ENCODE measurements at places on chromosomes 16 and 17.

- DNase-seq, result no peak
These were observed 344.9 kb upstream of the TNRC6C start for GRCh38 chr17:77613627-77614026.

DNA sequence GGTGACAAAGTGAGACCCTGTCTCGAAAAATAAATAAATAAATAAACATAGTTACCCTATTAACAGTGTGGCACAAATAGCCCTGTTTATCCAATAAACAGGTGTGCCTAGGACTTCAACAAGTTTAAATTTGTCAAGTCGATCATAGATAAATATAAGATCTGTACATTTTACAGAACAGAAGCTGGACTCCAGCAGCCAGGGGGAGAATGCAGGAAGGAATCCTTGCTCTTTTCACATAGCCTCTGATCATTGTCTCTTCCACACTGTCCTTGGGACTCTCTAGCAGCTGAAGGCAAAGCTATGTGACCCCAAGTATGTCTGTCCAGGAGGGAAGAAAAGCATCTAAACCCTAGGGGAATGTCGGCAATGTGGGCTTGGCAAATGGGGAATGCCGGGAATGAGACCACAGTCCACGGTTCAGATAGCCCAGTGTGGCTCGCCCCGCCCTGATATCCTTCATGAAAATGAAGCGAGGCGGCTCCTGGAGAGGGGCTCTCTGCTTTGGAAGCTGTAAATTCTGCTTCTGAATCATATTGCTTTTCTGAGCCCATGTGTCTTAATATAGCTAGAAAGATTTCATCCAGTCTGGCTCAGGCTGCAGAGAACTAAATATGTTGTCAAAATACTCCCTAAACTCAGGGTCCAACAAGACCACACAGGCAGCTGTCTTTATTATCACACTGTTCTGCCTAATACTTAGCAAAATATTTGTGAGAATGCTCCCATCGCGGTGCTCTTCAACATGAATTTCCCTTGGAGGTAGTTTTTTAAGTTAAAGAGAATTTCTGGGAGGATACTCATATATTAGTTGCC lies 24.9 kb upstream of the GRB2 start:
- no peak for DNase-seq

- DNase-seq, result no peak
These were observed 156.0 kb downstream of the CDH13 start for GRCh38 chr16:82782715-82783251.

DNA sequence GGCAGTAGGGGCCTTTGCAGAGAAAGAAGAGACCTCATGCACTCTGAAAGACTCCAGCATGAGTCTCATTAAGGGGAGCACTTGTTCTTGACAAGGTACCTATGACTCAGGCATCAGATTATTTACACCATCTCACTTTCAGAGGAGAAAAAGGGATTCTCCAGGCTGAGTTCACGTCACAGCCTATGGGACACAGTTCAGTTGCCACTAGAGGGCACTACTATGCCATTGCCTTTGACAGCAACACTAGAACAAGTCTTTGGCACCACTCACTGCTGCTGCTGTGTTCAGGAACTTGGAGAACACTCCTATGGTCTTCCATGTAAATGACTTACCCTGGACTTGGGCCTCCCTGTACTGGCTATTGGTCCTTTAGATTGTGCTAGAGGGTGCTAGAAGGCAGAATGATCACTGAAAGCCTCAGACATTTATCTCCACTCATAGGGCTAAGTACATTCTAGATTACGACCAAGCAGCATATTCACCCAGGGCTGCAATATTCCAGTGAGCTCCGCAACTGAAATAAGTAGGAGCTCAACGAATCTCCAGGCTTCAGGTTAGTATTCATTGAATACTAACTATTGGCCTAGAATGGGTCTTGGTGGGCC lies 225.1 kb upstream of the CA10 start:
- no peak for DNase-seq

DNA sequence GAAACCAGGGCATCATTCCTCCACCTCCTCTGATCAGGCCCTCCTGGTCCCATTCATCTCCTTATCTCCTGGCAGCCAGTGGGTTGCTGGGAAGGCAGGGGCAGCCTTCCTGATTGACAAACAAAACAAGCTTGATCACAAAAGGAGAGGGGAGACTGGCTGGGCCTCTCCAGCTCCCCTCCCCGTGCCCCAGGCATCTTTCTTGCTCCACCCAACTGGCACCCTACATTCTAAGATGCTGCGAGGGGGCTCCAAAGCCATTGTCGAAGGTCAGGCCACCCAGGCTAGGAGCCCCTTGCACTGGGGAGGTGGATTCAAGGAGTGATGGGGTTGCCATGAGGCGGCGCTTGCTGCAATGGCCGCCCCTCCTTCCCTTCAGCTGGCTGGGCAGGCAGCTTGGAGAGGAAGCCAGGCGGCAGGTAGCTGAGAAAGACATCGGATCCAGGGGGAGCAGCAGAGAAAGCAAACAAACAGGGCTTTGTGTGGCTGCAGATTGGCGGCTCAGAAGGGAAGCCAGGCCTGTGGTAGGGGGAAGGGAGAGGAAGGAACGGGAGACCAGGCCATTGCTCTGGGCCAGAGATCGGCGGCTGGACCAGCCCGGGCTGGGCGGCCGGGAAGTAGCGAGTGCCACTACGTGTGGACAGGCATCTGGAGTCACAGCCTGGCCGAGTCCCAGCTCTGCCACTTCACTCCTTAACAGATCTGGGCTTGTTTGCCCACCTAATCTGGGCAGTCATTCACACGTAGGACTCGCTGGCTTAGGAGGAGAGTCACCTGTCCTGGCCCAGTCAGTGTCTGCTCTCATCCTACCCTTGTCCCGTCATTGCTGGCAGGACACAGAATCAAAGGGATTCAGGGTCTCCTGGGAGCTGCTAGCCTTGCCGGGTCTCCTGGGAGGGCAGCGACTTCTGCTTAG lies 12.3 kb downstream of the RAI1 start:
- DNase-seq, result no peak

DNA sequence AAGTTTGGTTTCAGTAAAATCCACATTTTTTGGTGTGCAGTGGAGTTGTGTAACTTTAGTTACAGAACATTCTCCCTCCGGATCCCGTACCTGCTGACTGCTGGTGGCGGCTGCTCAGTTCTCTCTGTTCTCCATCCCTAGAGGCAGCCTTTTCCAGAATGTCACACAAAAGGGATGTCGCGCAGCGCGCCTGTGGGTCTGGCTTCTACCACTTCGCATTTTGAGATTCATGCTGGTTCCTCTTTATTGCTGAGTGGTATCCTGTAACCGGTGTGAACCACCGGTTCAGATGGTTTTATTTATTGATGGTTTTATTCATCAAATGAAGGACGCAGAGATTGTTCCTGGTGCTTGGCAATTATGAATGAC lies 981 bp upstream of the CEP131 start:
- DNase-seq, result no peak

GRCh38 chr16:79640513-79641360 lies 40.2 kb upstream of the MAF start:
- DNase-seq, result no peak

DNA sequence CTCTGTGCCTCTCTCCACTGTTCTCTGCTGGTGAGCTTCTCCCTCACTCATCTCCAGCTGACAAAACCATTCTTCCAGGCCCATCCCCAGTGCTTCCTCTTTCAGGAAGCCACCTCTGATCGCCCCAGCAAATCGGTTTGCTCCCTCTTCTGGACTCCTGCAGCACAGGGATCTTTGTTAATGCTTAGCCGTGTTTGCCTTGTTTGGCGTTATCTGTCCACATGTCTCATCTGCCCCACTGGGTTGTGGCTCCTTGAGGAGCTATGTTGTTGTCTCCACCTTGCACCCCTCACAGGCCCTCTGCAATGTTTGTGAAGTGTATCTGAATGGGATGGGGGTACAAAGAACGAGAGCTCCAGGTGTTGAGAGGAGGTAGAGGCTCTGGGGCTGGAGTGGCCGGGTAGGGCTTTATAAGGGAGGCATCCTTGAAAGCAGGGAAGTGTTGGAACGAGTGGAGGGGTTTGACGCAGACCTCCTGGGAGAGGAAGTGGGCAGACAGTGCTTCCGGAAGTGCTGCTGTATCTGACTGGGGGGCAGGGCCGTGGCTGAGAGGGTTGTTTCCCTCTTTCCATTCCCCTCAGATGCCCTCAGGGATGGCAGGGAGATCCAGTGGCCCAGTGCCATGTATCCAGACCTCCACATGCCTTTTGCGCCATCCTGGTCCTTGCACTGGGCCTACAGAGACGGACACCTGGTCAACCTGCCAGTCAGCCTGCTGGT lies 27.8 kb downstream of the CASKIN2 start:
- DNase-seq, result peak; percentile 91

DNA sequence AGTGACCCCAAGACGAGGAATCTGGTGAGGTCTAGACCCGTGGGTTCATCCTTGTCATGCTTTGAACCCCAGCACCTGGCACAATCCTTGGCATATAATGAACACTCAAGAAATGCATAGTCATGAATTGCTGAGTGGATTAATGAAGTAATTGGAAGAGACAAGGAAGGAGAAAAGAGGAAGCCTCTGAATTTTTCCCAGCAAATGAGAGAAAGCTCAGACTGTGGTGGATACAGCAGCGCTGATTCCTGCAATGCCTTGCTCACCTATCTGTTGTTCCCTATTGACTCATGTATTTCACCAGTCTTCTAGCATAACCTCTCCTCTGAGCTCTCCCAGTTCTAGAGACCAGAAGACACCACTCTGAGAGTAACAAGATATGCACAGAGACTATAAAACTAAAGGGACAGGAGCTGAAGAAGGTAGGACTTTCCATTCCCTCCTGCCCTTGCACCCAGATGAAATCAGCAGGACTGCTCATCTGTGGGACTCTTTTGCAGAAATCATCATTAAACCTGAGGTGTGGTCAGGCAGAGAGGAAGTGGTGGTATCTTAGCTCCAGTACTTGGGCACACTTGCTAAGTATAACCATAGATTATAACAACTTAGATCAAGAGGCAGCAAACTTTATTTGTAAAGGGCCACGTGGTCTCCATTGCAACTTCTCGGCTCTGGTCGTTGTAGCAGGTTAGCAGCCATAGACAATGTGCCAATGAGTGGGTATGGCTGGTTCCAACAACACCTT lies 102.8 kb downstream of the MAF start:
- no peak for DNase-seq

DNA sequence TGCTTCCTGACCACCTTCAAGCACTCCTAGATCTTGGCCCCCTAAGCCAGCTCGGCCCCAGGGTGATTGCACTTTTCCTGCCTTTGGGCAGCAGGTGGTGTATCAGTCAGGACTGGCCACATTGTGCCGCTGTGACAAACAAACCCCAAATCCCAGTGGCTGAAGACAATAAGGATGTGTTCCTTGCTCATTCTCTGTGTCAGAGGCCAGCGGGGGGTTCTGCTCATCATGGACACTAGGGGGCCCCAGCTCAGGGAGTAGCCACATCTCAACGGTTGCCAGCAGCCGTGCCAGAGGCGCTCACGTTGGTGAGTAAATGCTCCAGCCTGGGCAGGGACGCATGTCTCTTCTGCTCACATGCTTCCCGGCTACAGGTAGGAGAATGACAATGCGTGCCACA lies 60.4 kb downstream of the ZDHHC7 start:
- DNase-seq, result peak; percentile 27

GRCh38 chr17:61400066-61400716 lies 548 bp downstream of the TBX2 start:
- DNase-seq, result no peak

DNA sequence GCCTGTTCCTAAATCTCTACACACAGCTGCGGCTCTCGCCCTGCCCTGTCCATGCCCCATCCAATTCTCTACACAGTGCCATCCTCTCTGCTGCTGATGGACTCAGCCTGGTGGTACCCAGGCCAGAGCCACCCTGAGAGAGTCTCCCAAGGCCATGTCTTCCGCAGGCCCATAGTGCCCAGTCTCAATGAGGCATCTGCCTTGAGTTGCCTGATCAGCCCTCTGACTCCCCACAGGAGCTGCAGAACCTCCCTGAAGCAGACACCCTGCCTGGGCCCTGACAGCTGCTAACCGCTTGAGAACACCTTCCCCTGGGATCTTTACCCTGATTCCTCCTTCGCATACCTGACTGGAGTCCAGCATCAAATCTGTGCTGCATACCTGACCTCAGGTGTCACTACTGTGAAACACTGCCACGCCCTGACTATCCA lies 13.3 kb downstream of the TSPOAP1 start:
- DNase-seq, result no peak

- no peak for DNase-seq
These were observed 190.2 kb upstream of the GSE1 start for GRCh38 chr16:85422632-85423550.

GRCh38 chr17:41428591-41429291 lies 4.4 kb upstream of the KRT37 start:
- no peak for DNase-seq

- no peak for DNase-seq
These were observed at the start of gene PRAC1 for GRCh38 chr17:48722201-48722907. PRAC1 (minus strand) TSS chr17:48722518; CDS start chr17:48722392, 126 bp downstream.

- no peak for DNase-seq
These were observed 20.0 kb downstream of the AARSD1 start for GRCh38 chr17:42944211-42944610.

GRCh38 chr17:74180336-74180735 lies 23.1 kb upstream of the RPL38 start:
- no peak for DNase-seq

DNA sequence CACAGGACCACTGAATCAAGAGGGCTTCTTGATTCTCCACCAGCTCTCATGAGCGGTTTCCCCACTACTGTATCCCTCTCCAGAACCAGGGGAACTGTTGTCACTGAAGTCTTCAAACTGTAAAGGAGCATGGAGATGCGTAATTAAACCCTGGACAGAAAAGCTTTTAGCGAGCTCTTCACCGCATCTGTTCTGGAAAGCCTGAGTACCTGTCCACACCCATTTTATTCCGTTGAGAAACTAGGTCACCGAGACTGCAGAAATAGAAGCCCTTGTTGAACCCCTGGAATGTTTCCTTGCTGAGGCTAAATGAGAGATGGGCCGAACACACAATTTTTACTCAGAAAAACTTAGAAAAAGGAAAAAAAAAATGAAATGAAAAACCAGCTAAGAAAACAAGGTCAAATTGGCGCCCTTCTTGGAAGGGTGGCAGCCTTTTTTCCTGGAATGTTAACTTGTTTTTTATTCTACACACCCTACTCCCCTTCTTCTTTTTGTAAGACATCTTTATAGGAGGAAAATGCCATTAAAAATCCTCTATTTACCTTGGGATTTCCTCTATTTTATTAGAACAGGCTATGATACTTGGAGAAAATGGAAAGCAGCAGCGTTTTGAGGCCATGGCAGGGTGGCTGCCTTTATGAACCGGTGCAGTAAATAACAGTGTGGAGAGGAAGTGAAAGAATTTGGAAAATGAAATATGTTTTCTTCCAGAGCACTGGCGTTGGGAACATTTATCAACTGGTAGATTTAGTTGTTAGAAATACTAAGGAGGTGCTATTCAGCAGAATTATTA lies 52.6 kb upstream of the CRISPLD2 start:
- DNase-seq, result no peak

DNA sequence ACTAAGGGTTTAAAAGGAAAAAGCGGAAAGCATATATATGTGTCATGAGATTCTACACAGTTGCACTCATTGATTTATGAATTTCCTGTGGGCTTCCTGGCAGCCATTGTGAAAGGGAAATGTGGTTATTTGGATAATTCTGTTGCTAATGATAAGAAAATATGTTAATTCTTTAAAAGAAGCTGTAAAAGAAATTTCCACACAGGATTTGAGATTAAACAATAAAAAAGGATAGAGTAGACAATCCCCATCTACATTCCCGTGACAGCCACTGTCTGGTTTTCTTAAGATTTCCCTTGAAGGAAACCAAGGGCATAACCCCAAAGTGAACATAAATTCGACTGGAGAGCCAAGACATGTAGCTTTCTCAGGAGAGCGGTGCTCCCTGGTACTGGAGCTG lies 397.5 kb downstream of the CPPED1 start:
- no peak for DNase-seq

- DNase-seq, result no peak
These were observed 12.7 kb upstream of the FAM20A start for GRCh38 chr17:68613739-68614298.
